ENCODE measurements at places on chromosomes 11 and 22. TPM values are rescaled to one million over a fixed set of nuclear protein-coding genes. Genes with fewer than 3 reads are reported as not detected.

GRCh38 chr11:65879617-65880016, at the start of gene CTSW:
CTSW (plus strand) TSS chr11:65879837; CDS start chr11:65879855, 18 bp downstream.
- peaks cover 5% of the 10 kb centered on the region for H3K4me1 ChIP-seq
- no peak within 1 kb of the TSS for H3K4me3 ChIP-seq
- H3K36me3 ChIP-seq: peaks cover 23% of the 10 kb centered on the region

DNA sequence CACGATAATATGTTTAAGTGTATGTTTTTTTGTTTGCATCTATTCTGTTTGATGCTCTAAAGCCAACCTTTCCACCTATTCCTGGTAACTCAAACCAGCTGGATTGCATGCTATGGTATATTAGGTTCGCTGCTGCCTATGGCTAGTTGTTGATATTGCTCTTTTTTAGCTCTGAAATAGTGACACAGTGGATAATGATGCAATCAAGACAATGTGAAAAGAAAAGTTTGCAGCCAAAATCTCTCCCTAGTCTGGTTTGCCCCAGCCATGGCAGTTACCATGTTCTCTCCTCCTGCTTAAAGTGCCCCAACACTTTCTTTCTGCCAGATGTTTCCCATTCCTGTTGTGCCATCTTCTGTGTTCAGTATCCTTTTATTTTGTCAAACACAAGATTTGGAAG, 269.7 kb downstream of the DYNC2H1 start:
- no peaks in the 10 kb centered on the region for H3K4me1 ChIP-seq
- H3K4me3 ChIP-seq: no peak overlapping the region
- H3K27me3 ChIP-seq: no peaks in the 10 kb centered on the region
- H3K27ac ChIP-seq: no peak overlapping the region

- H3K4me3 ChIP-seq: no peak overlapping the region
- H3K36me3 ChIP-seq: peaks cover 4% of the 10 kb centered on the region
- DNase-seq: no peak
- H3K27ac ChIP-seq: no peak overlapping the region
These were observed 2.7 kb upstream of the PIM3 start for GRCh38 chr22:49957826-49958365.

DNA sequence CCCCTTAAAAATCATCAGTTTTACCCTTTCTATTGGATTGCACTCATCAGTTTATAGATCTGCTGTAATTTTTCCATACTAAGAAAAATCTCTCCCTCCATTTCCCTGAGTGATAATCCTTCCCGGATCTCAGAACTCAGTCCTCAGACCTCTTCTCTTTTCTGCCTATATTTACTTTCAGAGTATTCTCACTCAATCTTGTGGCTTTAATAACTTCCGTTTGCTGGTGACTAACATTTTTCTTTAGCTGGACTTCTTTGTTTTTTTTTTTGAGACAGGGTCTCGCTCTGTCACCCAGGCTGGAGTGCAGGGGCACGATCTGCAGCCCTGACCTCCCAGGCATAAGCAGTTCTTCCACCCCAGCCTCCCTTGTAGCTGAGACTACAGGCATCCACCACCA, 10.4 kb downstream of the ATXN10 start:
- no peaks in the 10 kb centered on the region for H3K27me3 ChIP-seq
- no peak overlapping the region for H3K27ac ChIP-seq
- DNase-seq: no peak
- H3K4me1 ChIP-seq: peaks cover 42% of the 10 kb centered on the region
- no peaks in the 10 kb centered on the region for H3K36me3 ChIP-seq

The HARBI1 gene
- 3.1 TPM for total RNA-seq
